ENCODE measurements at places on chromosomes 11 and 22.

DNA sequence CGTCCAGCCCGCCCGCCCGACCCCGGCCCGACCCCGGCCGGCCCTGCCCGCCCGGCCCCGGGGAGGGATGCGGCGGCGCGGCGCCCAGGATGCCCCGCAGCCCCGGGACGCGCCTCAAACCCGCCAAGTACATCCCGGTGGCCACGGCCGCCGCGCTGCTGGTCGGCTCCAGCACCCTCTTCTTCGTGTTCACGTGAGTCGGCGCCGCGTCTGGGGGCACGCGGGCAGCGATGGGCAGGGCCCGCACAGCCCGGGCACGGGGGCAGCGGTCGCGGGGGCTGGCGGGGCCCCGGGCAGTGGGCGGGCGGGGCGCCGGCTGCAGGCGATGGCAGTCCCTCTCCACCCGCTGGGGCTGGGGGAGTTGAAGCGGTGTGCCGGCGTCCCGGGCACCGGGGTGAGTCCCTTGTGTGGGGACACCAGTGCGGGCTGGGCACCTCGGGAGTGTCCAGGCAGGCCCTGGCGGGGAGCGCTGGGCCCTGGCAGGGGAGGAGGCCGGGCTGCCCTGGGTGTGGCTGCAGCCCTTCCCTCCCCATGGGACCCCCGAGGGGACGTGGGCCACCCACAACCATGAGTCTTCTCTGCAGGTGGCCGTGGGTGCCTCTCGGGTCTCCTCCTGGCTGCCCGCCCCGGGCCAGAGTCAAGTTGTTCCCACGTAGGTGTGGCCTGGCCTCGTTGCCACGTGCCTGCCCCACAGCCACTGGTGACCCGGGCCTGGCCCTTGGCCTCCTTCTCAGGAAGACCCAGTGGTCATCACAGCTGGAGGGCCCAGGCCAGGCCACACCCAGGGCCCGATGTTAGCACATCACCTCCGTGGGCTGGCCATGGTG lies 468 bp downstream of the ZDHHC8 start:
- DNase-seq: peak; percentile 17

- no peak for DNase-seq
Observed at GRCh38 chr11:10529279-10529678, 11.7 kb downstream of the RNF141 start.

- DNase-seq: no peak
Observed at GRCh38 chr11:115078461-115079438, 400.4 kb downstream of the NXPE2 start.

DNA sequence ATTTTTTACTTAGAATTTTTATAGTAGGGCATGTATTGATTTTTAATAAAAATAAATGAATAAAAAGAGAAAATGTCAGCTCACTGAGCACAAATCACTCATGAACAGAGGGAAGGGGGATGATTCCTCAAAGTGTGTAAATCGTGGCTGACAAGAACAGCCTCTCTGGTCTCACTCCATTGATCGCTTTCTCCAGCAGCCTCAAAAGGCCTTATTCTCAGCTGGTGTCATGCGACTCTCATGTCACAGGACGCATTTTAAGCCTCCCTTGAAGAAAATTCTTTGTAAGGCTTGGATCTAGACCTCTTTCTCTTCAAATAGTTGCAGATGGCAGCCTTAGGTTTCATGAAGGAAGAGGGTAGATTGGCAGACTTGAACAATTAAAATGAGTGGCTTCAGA lies 33.9 kb upstream of the SLC5A12 start:
- no peak for DNase-seq

GRCh38 chr11:76408171-76408965 lies 27.2 kb downstream of the GVQW3 start:
- DNase-seq: no peak

- no peak for DNase-seq
Observed at GRCh38 chr11:87754685-87755084, 420.6 kb downstream of the RAB38 start.
